ENCODE measurements at places on chromosomes 6 and 20.

GRCh38 chr6:127606131-127606562, 29.2 kb downstream of the C6orf58 start:
- DNase-seq: no peak

DNA sequence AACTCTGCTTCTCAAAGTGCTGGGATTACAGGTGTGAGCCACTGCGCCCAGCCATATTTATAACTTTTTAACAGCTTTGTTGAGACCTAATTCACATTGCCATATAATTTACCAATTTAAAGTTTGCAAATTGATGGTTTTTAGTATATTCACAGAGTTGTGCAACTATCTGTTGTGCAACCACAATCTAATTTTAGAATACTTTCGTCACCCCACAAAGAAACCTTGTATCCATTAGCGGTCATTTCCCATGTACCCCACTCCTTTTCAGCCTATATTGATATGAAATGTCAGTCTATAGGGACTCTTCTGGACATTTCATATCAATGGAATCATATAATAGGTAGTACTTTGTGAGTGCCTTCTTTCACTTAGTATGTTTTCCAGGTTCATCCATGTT, 55.8 kb downstream of the FOXO3 start:
- no peak for DNase-seq

GRCh38 chr6:37920667-37921066, 101.1 kb downstream of the ZFAND3 start:
- no peak for DNase-seq

- DNase-seq: no peak
These were observed 6.0 kb downstream of the CPNE5 start for GRCh38 chr6:36833182-36833789.

GRCh38 chr6:168294901-168295300, 24.7 kb downstream of the DACT2 start:
- no peak for DNase-seq

GRCh38 chr6:53492860-53493634, 51.9 kb downstream of the GCLC start:
- no peak for DNase-seq

DNA sequence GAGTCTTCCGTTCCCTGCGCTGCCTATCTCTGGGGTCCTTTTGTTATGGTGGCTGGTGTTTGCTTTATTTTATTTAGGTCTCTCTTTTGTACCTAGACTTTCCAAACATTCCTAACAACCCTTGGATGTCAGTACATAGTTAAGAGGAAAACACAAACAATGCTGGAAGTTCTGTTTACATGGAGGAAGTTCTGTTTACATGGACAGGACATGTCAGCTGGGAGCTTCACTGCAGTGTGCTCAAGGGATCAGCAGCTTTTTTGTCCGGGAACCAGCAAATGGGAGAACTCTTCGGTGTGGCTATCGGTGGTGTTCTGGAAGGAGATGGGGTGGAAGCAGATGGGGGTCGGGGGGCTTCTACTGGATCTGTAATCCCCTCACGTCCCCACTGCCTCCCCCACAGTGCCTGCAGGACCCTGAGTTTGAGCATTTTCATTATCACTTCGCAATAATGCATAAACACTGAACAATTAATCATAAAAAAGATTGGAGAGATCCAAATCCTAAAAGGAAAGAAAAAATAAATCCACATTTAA, 2.7 kb downstream of the SERPINB6 start:
- DNase-seq: no peak

GRCh38 chr6:3072798-3073197, 4.5 kb downstream of the RIPK1 start:
- no peak for DNase-seq

Measured in uterus (tissue), 4 donors.